ELR (cell line): ENCODE measurements at places on chromosomes 11 and 22.

DNA sequence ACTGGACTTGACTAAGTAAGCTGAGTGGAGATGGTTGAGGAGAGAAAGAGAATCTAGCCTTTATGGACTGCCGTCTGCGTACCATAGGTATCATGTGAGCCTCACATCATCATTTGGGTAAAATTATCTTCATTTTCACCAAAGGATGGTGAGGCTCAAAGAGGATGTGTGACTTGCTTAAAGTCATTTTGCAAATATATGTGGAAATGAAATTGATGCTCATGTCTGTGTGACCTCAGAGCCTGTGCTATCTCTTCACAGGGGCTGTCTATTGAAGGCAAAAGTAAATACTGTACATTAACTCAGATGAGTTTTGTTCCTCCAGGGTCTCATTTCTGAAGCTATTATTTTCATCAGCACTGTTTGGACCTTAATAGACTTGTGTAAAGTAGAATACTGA lies 83.3 kb upstream of the ALKBH3 start:
- no peak for DNase-seq

DNA sequence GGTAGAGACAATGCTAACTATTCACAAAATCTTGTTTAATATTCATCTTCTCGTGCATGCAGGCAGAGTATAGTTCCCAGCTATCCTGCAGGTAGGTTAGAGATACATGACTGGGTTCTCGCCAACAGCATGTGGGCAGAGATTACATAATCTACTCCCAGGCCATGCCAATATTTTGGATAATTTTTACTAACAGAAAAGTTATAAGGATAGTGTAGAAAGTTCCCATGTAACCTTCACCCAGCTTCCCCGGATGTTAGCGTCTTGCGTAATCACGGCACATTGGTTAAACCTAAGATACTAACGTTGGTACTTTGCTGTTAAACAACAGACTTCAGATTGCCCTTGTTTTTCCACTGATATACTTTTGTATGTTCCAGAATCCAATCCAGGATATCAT lies 215.5 kb upstream of the LARGE1 start:
- no peak for DNase-seq

GRCh38 chr22:22109693-22110466 lies 127.3 kb upstream of the TOP3B start:
- peak; percentile 7 for DNase-seq

DNA sequence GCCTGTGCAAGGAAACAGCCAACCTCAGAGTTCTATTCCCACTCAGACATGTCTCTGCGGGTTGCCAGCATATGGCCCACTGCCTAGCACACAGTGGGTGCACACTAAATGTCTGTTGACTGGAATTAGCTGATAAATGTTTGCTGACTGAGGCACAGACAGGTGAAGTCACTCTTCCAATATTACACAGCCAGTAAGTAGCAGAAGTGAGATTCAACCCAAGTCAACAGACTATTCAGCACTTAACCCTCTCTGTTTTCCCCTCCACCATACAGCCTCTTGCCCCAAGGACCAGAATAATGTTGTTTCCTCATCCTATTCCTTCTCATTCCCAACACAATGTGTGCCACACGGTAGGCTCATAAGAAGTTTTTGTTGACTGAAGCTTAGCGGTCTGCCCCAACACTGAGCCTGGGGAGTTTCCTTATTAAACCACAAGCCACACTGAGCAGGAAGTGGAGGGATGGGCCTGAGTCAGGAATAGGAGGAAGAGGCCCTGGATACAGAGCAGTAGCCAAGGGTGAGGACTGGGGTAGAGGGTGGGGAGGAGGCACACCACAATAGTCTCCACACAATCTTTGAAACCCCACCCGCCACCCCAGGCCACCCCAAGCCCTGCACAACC lies 15.7 kb upstream of the IL10RA start:
- DNase-seq = peak; percentile 16

DNA sequence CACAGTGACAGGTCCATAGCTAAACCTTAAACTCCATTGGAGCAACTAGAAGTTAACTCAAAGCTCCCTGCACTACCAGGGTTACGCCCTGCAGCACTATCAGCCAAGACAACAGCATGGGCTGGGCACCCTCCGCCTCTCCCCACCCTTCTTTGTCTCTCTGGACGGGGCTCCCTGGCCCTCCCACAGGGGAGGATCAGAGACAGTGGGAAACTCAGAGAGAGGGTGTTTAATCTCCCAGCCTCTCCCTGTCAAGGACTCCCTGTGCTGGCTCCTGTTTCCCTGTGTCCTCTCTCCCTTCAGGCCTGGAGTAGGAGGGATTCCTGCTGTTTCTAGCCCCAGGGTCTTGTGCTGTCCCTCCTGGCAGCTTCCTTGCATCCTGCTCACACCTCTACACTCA lies 56.9 kb upstream of the CSNK2A3 start:
- DNase-seq = no peak

DNA sequence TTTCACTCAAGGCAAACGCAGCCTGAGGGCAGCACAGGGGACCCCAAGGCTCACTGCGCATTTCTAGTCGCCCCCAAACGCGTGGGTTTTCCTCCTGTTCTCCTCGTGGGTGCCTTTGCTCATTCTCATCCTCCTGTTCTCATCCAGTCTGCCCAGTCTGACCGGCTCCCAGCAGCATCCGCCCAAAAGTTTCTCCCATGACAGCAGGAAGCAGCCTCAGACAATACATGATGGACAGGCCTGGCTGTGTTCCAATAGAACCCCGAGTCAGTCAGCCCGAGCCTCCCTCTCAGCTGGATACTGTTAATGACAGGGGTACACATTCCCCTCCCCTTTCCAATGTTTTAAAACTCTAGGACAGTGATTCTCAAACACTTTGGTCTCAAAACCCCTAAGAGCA lies 22.5 kb upstream of the KRTAP5-7 start:
- no peak for DNase-seq

DNA sequence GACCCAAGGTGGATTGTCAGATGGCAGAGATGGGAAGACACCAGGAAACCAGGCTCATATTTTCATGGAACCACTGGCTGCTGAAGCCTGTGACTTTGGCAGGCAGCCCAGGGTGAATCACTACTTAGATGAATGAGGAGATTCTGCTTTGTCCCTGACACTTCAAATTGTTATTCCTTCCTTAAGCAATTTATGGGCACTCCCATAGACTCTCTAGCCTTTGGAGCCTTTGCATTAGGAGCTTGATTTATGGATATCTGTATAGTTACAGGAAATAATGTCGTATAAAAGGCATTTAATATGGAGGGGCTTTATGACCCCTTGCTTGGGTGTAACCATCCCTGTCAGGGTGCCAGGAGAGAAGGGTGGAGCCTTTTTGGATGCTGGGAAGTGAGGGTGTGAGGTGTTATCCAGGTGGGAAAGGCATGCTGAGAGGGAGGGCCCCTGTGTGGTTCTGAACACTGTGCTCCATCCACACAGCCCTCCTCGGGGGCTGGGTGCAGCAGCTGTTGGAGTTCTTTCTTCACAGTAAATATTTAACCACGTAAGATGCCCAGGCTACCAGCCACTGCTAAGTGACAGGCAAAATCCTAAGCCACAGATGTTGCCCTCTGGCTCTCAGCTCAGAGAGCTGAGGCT lies 35.3 kb downstream of the IL18 start:
- DNase-seq = peak; percentile 87

- DNase-seq = peak; percentile 73
Measured at GRCh38 chr11:118790357-118791110, 430 bp downstream of the DDX6 start.

DNA sequence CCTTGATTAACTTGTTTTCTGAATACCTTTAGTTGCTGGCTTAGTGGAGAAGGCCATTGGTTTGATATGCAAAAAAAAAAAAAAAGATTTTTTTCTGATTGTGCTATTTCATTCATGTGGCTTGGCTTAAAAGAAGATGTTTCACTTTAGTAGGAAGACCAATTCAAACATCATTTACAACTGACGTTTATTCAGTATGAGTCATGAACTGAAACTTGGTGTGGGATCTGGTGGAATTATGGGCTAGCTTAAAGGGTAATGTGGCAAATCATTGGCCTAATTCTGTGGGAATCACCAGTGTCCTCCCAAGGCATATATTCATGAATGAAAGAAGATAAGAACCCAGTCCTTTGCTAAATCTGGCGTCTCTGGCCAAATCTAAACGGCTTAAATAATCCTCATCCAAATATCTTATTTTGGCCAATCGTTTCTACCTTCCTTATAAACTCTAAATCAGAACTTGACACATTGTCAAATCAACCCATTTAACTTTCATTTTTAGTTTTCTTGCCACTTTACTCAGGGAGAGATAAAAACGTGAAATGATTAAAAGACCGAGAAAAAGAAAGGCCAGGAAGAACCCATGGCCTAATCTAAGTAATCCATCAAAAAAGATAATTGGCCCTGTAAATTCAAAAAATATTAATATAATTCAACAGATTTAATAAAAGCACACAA lies 77.0 kb downstream of the DDIAS start:
- DNase-seq = peak; percentile 81

GRCh38 chr11:111634981-111635705 lies 32.9 kb downstream of the SIK2 start:
- peak; percentile 65 for DNase-seq

DNA sequence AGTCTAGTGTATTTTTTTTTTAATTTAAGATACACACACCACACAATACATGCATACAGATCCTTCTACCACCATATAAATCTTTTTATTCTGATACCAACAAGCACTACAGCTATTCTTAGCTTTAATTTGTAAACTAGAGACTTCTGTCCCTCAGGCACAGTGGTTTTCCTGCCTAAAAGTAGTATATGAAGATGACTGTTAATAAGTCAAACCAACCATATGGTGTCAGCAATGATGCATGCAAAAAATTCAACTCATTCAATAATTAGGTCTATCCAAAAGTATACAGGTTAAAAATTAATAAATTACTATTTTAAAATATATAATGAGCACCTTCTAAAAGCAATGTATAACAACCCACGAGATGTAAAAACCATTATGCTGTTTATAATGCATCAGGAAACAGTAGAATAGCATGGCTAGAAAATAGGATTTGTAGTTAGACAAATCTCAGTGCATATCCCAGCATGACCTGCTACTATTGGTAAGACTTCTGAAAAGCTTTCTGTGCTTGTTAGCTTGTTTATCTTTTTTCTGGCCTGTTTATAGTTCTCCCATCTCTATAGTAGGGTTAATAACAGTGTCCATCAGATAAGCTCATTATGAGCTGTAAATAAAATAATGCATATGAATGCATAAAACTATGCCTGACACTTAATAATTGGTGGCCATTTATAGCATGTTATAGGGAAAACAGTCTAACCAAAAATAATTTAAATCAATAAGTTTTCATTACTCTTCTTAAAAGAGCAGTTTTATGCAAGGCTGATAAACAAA lies 10.2 kb downstream of the RAB38 start:
- DNase-seq = no peak

GRCh38 chr11:15569305-15570025 lies 454.7 kb downstream of the INSC start:
- no peak for DNase-seq

DNA sequence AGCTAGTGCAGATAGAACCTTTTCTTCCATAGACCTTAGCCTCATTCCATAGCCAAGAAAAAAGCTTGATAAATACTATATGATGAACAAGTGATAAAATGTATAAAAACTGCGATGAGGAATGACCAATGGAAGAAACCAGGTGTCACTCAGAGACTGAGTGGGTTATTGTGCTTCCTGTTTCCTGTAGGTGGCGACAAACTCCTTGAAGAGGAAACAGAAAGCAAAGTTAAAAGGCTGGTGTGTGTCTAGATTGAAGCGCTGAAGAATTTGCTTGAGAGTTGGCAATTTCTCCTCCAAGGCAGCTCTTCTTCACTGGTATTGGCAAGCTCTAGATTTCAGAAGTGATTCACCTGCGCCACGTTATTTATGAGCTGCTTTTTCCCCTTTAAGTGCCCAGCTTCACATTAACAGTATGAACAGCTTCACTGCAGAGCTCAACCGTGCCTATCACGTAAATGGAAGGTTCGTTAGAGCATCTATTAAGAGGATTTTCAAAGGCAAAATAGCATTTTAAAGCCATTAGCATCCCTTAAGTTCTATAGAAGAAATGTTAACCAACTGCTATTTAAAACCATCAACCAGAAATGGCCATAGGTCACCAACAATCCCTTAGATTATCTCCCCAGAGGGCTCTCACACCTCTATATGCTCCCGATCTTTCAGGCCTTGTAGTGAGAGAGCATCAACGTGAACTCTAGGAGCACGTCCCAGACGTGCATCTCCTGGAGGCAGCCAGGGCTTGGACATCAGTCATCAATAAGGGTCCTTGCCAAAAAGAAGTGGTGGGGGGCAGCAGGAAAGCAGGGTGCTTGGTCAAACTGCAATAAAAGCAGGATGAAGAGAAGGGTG lies 179.4 kb downstream of the CADM1 start:
- DNase-seq = peak; percentile 43
